Choroid plexus epithelial cell (primary cell): ENCODE measurements at places on chromosomes 12 and 14.

DNA sequence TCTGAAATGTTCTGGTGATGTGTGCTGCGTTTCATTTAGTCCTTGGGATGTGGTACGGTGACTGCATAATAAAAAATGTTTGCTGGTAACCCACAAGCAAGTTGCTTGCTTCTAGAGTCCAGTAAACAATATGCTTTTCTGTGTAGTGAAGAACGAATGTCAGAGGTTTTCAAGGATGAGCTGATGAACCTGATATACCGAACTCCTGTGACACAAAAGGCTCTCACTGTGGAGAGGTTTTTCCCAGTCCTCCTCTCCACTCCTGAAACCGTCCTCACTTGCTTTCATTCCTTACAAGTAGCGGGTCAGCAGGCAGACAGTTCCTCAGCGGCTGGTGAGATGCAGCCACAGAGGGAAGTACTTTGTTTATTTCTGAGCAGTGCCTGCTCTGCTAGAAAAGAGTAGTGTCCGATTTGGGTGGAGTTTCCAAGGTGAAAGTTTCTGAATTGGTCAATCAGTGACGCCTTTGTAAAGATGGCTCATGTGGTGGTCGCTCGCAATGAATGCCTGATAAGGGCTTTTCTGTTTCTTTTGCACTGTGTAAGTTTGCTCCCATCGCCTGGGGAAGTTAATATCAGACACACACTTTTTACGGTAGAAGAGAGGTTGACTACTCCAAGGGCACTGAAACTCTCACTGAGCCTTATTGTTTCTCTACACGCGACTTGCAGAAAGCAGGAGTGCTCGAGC lies 3.0 kb downstream of the ETV6 start:
- peak; percentile 70 for DNase-seq

GRCh38 chr14:54450535-54450934 lies 9.4 kb upstream of the CNIH1 start:
- DNase-seq: peak; percentile 65

GRCh38 chr14:70882776-70883492 lies 24.3 kb upstream of the PCNX1 start:
- DNase-seq: peak; percentile 79

- no peak for DNase-seq
Measured at GRCh38 chr12:132319359-132319950, 9.9 kb downstream of the GALNT9 start.

GRCh38 chr12:130973906-130974305 lies 20.2 kb downstream of the ADGRD1 start:
- no peak for DNase-seq

DNA sequence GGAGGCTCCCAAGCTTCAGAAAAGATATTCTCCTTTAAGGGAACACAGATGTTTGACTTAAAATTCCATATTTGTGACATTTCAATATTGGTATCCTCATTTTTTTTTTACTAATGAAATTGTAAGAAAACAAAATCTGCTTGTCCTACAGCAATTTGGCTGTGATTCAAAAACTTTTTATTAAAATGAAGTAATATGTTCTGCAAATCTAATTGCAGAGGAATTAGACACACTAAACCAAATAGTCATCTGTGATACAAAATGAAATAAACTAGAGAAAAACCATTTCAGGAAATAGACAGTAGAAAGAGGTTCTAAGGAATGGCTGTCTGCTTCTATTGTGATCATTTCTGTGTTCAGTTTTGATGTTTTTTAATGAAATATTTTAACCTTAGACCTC lies 50.1 kb upstream of the HIF1A start:
- DNase-seq: no peak

DNA sequence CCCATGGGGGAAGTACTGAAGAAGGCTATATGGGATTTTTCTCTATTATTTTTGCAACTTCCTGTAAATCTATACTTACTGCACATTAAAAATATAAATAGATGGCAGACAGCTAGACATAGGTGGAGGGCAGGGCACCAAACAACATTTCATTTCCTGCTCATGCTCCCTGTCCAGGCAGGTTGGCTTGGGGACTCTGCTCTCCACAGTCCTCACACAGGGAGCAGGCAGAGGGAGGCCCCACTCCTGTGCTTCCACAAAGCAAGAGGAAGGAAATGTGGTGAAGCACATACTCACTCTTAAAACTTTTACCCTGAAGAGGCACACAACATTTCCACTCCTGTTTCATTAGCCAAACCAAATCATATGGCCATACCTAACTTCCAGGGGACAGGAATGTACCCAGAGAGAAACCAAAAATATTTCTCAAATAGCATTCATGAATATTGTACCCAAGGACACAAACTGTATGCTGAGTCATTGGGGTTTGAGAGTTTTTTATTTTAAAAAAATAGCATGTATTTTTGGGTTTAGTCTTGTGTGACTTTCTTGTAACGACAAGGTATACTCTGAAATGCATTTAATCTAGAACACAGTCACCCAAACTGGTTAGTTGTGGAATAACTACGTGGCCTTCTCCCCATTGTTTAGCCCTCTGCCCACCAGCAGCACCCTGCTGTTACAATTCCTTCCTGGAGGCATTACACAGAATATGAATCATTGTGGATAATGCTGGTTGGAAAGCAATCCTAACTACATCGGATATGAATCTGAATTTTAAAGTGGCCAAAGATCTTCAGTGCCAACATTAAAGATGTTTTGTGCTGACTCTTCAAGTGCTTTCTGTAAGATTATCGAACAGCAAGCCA lies 40.9 kb downstream of the RTN1 start:
- DNase-seq: peak; percentile 44

DNA sequence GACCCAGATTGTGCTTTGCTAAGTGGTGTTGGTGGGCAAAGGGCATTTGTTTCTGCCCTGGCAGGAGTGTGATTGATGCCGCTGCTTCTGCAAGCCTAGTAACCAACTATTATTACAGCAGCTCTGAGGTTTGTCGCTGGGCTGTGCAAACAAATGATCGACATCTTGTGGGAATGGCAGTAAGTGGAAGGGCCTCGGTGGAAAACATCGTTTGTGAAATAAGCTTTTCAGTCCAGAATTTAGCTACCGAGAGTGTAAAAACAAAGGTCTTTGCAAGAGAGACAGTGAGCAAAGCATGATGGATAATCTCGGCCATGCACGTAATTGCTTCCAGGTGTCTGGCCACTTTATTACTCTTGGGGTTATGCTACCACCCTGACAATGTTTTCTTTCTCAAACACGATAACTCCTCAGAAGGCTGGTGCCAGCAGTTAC lies 397.7 kb upstream of the PRICKLE1 start:
- DNase-seq: no peak

DNA sequence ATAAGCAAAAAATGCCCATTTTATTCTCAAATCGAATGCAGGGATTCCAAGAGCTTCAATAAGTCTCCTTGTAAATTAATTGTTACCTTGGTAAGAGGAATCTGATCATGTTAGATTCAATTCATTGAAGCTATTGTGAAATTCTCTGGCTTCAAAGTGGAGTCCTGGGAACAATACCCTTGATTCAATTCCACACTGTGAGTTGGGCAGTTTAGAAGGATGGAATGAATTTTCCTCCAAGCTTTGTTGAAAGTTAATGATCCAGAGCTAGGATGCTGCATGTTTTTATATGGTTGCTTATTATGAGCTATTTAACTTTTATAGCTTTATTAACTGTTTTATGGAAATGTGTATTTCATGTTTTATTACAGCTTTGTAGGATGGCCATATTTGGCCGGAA lies 89.9 kb upstream of the IGF1 start:
- DNase-seq: no peak

DNA sequence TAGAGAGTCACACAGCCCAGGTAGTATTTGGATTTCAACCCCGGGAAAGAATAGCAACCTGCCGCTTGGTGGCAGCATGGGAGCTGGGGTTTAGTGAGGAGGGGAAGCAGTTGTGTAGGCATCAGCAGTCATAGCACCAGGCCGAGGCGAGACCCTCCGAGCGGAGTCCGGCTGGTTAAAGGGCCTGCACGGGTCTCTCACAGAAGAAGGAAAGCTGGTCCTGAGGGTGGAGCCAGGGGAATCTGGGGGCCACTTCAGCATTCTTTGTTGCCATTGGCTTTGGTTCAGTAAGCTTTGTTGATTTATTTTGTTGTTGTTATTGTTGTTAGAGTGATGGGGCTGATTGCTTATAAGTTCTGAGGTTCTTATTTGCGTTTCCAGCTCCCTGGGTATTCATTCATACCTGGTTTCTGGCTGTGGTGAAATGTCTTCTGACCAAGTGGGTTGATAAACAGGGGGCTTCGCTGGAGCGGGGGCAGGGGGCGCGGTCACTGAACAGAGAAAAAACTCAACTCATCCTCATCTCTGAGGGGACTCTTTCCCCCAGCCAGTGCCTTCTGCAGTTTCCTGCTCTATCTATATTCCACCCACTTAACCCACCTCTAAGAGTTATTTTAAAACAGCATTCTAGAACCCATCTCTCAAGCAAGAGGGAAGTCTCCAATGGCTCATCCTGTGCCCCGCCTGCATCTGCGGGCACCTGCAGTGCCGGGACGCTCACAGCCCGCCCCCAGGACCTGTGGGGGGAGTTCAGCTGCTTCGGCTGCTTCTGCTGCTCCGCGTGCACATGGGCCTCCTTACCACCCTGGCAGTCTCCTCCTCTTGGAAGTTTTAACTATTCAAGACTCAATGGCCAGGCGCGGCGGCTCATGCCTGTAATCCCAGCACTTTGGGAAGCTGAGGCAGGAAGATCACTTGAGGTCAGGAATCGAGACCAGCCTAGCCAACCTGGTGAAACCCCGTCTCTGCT lies 11.6 kb downstream of the CKB start:
- no peak for DNase-seq

- DNase-seq: peak; percentile 36
Measured at GRCh38 chr12:2049604-2050540, 2.9 kb upstream of the CACNA1C start.

- peak; percentile 59 for DNase-seq
Measured at GRCh38 chr14:99568567-99569560, 35.1 kb downstream of the CCDC85C start.

- DNase-seq: no peak
Measured at GRCh38 chr12:112328456-112329124, 53.6 kb downstream of the HECTD4 start.

DNA sequence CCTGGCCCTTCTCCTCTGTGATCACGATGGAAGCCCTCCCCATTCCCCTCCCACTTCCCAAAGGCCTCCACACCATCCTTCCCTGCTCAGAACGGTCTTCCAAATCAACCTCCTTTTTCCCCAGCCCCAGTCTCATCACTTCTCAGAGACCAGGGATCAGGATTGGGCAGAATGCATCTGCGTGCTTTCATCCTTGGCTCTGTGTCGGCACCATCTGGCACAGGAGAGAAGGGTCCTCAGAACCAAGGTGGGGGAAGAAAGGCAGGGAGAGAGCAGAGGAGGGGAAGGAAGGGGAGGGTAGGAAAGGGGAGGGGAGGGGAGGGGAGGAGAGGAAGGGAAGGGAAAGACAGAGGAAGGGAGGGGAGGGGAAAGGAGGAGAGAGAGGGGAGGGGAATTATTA lies 52.4 kb upstream of the FICD start:
- no peak for DNase-seq

DNA sequence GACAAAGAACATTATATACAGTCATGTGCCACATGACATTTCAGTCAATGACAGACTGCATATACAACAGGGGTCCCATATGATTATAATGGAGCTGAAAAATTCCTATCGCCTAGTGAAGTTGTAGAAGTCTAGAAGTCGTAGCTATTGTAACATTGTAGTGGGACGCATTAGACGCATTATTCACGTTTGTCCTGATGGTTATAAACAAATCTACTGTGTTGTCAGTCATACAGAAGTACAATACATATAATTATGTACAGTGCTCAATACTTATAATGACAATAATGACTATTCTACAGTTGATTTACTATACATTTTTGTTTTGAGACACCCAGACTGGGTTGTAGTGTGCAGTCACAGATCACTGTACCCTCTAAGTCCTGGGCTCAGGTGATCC lies 64.1 kb upstream of the AP4S1 start:
- DNase-seq: no peak
